Glutamatergic neuron (in vitro differentiated cells): ENCODE measurements at places on chromosomes 11 and 22. TPM values are rescaled to one million over a fixed set of nuclear protein-coding genes. Genes with fewer than 3 reads are reported as not detected.

GRCh38 chr11:67437082-67437808, at the start of gene PTPRCAP:
PTPRCAP (minus strand) TSS chr11:67437682; CDS start chr11:67437619, 63 bp downstream.
- H3K27ac ChIP-seq, result peak within 1 kb of the TSS; percentile 95
- peaks cover 17% of the 10 kb centered on the region for H3K27me3 ChIP-seq
- H3K36me3 ChIP-seq, result no peaks in the 10 kb centered on the region
- peaks cover 7% of the 10 kb centered on the region for H3K4me1 ChIP-seq

DNA sequence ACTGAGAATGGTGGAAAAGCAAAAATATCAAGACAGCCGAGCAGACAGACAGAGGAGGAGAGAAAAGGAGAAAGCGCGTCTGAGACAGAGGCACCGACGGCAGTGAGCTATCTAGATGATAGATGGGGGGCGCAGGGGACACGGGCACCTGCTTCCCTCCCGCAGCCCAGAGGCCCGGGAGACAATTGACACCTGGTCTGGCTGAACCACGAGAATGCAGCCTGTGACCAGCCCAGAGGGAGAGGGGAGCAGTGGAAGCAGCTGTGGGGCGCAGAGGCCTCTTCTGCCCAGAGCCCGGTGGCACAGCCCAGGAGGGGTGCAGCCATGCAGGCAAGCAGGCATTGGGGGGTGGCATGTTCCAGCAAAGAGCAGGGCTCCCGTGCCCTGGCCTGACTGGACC, 48.2 kb downstream of the ELFN2 start:
- no peak overlapping the region for H3K4me3 ChIP-seq
- no peaks in the 10 kb centered on the region for H3K36me3 ChIP-seq
- peaks cover 30% of the 10 kb centered on the region for H3K4me1 ChIP-seq
- H3K27me3 ChIP-seq, result peaks cover 5% of the 10 kb centered on the region
- no peak for DNase-seq

DNA sequence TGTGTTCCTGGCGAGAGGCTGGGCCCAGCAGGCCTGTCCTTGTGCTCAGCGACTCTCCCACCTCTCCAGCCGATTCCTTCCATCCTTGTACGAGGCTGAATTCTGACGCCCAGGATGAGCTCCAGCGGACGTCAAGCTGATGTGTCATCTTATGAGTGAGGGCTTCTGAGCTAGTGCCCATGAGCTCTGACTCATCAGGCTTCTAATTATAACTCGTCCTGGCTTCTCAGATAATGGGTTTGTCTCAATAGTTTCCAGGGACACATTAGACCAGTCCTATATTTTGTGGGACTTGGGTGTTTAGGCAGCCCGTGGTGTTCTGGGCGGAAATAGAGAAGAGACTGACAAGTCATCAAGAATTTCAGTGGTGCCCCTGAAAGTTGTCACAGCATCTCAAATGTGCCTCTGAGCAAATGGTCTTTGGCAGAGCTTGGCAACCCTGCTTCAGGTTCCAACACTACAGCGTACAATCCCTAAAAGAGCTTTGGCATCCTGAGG, 108.2 kb upstream of the CD44 start:
- DNase-seq, result no peak
- H3K4me3 ChIP-seq, result no peak overlapping the region
- no peaks in the 10 kb centered on the region for H3K36me3 ChIP-seq
- H3K27me3 ChIP-seq, result peaks cover 1% of the 10 kb centered on the region
- H3K4me1 ChIP-seq, result no peaks in the 10 kb centered on the region
- no peak overlapping the region for H3K27ac ChIP-seq

GRCh38 chr22:47155131-47155885, 392.9 kb downstream of the TBC1D22A start:
- H3K36me3 ChIP-seq, result no peaks in the 10 kb centered on the region
- H3K4me3 ChIP-seq, result no peak overlapping the region
- peaks cover 8% of the 10 kb centered on the region for H3K27me3 ChIP-seq
- H3K4me1 ChIP-seq, result no peaks in the 10 kb centered on the region

DNA sequence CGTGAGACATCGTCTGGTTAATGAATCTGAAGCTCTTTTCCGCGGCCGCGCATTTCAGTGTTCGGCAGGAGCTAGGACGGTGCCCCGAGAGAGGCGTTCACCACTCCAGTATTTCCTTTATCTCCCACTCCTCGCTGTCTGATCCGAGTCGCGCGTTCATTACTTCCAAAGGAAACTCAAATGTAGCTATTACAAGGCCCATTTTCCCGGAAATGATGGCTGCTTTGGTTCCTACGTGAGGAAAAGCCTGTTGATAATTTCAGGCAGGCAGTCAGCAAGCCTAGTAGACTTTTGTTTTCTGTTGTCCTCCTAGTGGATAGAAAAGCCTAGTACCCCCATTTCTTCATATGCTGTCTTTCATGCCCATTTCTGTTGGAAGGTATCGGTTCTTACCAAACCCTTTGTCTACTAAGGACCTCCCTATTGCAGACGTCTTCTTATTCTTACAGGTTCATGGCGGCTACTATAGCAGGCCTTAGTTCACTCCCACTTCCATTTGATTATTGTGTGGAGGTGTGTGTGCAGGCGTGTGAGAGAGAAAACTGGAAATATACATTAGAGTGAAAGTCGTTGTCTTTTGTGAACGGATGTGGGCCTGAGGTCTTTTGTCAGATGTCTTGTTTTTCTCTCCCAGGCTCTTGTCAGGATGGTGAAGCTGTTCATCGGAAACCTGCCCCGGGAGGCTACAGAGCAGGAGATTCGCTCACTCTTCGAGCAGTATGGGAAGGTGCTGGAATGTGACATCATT, 737 bp downstream of the RBM4 start:
- H3K4me3 ChIP-seq, result peak overlapping the region; percentile 93
- peaks cover 44% of the 10 kb centered on the region for H3K4me1 ChIP-seq
- no peaks in the 10 kb centered on the region for H3K36me3 ChIP-seq
- H3K27me3 ChIP-seq, result peaks cover 16% of the 10 kb centered on the region
- peak overlapping the region; percentile 100 for H3K27ac ChIP-seq

DNA sequence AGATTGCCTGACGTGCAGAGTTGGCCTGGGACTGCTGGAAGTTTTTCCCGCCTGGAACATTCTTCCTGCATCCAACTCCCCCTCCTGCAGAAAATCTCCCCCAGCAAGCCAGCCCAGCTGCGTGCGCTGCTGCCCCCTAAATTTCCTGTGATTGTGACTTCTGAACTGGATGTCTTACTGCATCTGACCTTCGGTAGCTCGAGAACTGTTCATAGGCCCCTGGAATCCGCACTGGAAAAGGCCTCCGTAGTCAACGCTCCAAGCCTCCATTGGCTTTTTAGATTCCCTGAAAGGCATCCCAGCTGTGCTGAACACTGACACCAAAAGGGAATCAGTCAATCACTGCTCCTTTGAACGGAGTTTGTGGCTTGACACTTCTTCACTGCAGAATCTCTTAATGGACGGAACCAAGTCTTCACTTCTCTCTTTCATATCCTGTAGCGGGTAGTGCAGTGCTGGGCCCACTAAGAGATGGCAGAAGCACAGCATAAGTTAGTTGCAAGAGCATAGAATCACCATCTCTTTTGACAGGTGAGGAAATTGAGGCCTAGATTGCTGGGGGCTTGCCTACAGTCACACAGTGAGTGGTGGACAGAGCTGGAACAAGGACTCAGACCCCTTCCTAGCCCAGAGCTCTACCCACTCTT, 14.2 kb upstream of the RASD2 start:
- DNase-seq, result no peak
- peaks cover 16% of the 10 kb centered on the region for H3K4me1 ChIP-seq
- H3K36me3 ChIP-seq, result no peaks in the 10 kb centered on the region
- no peak overlapping the region for H3K27ac ChIP-seq
- H3K27me3 ChIP-seq, result peaks cover 7% of the 10 kb centered on the region

DNA sequence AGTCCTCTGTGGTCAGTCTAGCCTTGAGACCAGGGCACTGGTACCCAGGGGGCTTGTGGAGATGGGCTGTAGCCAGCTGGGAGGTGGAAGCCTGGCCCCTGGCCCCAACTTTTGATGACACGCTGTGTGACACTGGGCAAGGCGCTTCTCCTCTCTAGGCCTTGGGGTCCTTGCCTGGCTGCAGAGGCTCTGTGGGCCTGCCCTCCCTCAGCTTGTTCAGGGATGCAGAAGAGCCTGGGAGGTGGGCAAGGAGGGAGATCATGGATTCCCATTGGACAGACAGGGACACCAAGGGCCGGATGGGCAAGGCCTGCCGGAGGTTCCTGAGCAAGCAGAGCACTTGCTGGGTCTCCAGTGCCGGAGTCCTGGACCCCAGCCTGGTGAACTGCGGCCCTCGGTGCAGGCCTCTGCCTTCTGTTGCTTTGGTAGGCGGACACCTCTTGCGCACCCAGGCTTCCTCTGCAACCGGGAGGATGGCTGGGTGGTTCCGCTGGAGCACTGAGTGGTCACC, 1.3 kb upstream of the PPP2R5B start:
- H3K27me3 ChIP-seq, result peaks cover 6% of the 10 kb centered on the region
- H3K4me3 ChIP-seq, result no peak overlapping the region
- H3K36me3 ChIP-seq, result no peaks in the 10 kb centered on the region
- H3K4me1 ChIP-seq, result peaks cover 15% of the 10 kb centered on the region
- peak overlapping the region; percentile 100 for H3K27ac ChIP-seq
- no peak for DNase-seq

- H3K4me1 ChIP-seq, result peaks cover 40% of the 10 kb centered on the region
- H3K36me3 ChIP-seq, result no peaks in the 10 kb centered on the region
- H3K27ac ChIP-seq, result no peak overlapping the region
Observed at GRCh38 chr11:126992804-126993111, 7.8 kb downstream of the KIRREL3 start.

- no peak for DNase-seq
- peaks cover 7% of the 10 kb centered on the region for H3K27me3 ChIP-seq
- H3K27ac ChIP-seq, result no peak overlapping the region
- H3K4me3 ChIP-seq, result no peak overlapping the region
- no peaks in the 10 kb centered on the region for H3K4me1 ChIP-seq
- no peaks in the 10 kb centered on the region for H3K36me3 ChIP-seq
Observed at GRCh38 chr22:41248314-41248713, 7.6 kb upstream of the CHADL start.

DNA sequence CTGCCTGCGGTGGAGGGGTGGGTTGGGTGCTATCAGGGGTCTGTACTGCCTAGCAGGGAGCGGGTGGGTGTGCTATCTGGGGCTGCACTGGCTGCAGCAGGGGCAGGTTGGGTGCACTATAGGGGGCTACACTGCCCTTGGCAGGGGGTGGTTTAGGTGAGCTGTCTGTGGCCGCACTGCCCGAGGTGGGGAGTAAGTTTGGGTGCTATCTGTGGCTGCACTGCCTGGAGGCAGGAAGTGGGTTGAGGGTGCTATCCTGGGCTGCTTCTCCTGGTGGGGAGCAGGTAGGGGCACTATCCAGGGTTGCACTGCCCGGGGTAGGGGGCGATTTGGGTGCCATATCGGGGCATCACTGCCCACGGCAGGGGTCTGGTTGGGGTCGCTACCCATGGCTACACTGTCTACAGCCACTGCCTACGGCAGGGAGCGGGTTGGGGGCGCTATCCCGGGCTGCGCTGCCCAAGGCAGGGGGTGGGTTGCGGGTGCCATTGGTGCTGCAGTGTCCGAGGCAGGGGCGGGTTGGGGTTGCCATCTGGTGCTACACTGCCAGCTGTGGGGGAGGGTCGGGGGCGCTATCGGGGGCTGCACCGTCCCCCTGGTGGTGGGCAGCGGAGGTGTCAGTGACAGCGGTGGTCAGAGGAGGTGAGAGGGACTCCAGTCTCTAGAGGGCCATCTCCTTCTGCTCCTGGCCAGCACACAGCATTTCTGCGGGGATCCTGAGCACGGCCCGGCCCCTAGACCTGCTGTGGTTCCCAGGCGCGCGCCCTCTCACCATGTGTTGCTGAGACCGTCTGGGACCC, 1.3 kb upstream of the RFPL2 start:
- DNase-seq, result peak; percentile 56
- H3K27ac ChIP-seq, result no peak overlapping the region
- H3K27me3 ChIP-seq, result peaks cover 15% of the 10 kb centered on the region
- H3K4me1 ChIP-seq, result peaks cover 9% of the 10 kb centered on the region
- H3K4me3 ChIP-seq, result peak overlapping the region; percentile 89

GRCh38 chr22:43835736-43836135, 23.6 kb upstream of the EFCAB6 start:
- H3K27me3 ChIP-seq, result peaks cover 8% of the 10 kb centered on the region
- DNase-seq, result no peak
- peaks cover 15% of the 10 kb centered on the region for H3K4me1 ChIP-seq
- H3K4me3 ChIP-seq, result no peak overlapping the region
- H3K36me3 ChIP-seq, result no peaks in the 10 kb centered on the region

DNA sequence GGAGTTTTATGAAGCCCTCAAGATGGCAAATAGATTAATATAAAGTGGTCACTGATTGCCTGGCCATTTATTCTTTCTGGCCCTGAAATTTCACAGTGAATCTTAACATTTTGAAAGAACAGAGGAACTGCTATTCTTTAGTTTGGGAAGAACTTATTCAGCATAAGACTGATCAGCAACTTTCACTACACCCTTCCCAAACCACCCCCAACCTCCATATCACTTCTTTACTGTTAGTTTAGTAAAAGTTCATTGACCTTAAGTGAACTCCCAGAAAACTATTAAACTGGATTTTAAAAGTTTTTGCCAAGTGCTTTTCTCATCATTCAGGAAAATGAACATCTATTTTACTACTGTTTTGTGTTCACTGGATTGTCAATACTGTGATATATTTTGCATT, 77.4 kb downstream of the NARS2 start:
- H3K27me3 ChIP-seq, result no peaks in the 10 kb centered on the region
- peaks cover 5% of the 10 kb centered on the region for H3K36me3 ChIP-seq
- no peak for DNase-seq

GRCh38 chr11:65150509-65151299, 16.4 kb upstream of the SYVN1 start:
- no peak overlapping the region for H3K27ac ChIP-seq
- H3K36me3 ChIP-seq, result no peaks in the 10 kb centered on the region
- peaks cover 2% of the 10 kb centered on the region for H3K4me1 ChIP-seq
- no peaks in the 10 kb centered on the region for H3K27me3 ChIP-seq
- H3K4me3 ChIP-seq, result no peak overlapping the region
- no peak for DNase-seq

- DNase-seq, result no peak
- H3K4me1 ChIP-seq, result no peaks in the 10 kb centered on the region
- H3K36me3 ChIP-seq, result no peaks in the 10 kb centered on the region
- H3K27me3 ChIP-seq, result peaks cover 9% of the 10 kb centered on the region
- H3K27ac ChIP-seq, result no peak overlapping the region
Observed at GRCh38 chr11:33828604-33829429, 54.5 kb upstream of the FBXO3 start.

- no peak for DNase-seq
- no peak overlapping the region for H3K4me3 ChIP-seq
- no peaks in the 10 kb centered on the region for H3K4me1 ChIP-seq
Observed at GRCh38 chr11:88171982-88172381, 3.3 kb downstream of the RAB38 start.

- H3K4me1 ChIP-seq, result peaks cover 6% of the 10 kb centered on the region
- H3K27me3 ChIP-seq, result peaks cover 10% of the 10 kb centered on the region
- peaks cover 14% of the 10 kb centered on the region for H3K36me3 ChIP-seq
- H3K27ac ChIP-seq, result no peak overlapping the region
- no peak overlapping the region for H3K4me3 ChIP-seq
- DNase-seq, result no peak
Observed at GRCh38 chr11:125953401-125953935, 7.6 kb downstream of the VSIG10L2 start.

The APOA1 gene
- not detected for total RNA-seq

The MYRF gene
- total RNA-seq, result 0.29 TPM

The EWSR1 gene
- 355 TPM for total RNA-seq

The E2F8 gene
- total RNA-seq, result 0.34 TPM

The DDTL gene
- 0.96 TPM for total RNA-seq

The TPP1 gene
- total RNA-seq, result 37.7 TPM

The PGR gene
- total RNA-seq, result 0.27 TPM

The KCNK4 gene
- total RNA-seq, result 0.47 TPM

The CHCHD10 gene
- total RNA-seq, result 35.9 TPM

The CRACR2B gene
- total RNA-seq, result 19.7 TPM
